Choroid plexus epithelial cell (primary cell): ENCODE measurements at places on chromosomes 6 and 20.
A peak's percentile ranks its signal among the peaks of the same experiment; 100 is the strongest.

GRCh38 chr6:35784200-35784599, 3.4 kb downstream of the CLPSL1 start:
- no peak for DNase-seq

DNA sequence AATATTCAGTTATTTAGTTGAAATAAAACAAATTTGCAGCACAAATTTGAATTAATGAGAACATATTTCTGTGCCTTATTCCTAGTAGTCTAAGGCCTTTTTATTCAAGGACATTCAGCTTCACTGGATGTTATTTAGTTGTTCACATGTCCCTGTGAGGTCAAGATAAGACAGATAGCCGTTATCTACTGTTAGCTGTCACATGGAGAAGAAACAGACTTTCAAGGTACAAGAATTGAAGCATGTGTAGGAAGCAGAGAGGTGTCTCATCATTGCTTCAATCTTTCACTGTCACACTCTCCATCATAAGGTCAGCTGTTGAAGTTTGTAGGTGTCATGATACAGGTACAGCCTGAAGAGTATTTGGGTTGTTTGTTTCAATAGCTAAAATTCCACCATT, 112.9 kb upstream of the JAG1 start:
- DNase-seq: no peak

- no peak for DNase-seq
Measured at GRCh38 chr6:150269130-150269856, 99.5 kb upstream of the IYD start.

- DNase-seq: no peak
Measured at GRCh38 chr6:138945354-138945753, 42.7 kb downstream of the REPS1 start.

GRCh38 chr6:45816674-45817297, 198.9 kb downstream of the CLIC5 start:
- peak; percentile 23 for DNase-seq

GRCh38 chr6:147507162-147508041, 1.1 kb upstream of the SAMD5 start:
- peak; percentile 13 for DNase-seq

GRCh38 chr6:79403086-79403485, 134.1 kb downstream of the LCA5 start:
- no peak for DNase-seq

DNA sequence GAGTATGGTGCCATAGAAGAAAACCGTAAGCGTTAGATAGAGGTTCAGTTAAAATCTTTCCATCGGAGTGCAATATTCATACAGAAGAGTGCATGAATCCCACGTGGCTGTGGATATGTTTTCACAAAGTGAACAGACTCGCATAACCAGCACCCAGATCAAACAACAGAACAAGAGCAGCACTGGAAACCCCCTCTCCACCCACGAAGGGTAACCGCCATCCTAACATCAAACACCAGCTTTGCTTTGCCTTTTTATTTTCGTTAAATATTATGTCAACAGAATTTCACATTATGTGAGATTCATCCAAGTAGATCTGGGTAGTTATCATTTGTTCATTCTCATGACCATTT, 4.7 kb downstream of the GTSF1L start:
- no peak for DNase-seq

DNA sequence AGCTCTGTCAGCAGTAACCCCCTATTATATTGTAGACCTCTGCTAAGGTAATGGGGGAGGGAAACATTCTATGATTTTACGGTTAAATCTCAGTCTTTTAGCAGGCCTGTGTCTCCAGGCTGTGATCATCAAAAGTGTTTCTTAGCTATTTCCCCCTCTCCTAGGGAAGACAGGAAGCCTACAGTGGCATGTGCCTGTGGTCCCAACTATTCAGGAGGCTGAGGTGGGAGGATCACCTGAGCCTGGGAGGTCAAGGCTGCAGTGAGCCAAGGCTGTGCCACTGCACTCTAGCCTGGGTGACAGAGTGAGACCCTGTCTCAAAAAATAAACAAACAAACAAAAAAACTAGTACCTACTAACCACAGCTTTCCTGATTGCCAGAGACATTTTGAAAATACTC, 67.9 kb downstream of the DNAAF9 start:
- no peak for DNase-seq

DNA sequence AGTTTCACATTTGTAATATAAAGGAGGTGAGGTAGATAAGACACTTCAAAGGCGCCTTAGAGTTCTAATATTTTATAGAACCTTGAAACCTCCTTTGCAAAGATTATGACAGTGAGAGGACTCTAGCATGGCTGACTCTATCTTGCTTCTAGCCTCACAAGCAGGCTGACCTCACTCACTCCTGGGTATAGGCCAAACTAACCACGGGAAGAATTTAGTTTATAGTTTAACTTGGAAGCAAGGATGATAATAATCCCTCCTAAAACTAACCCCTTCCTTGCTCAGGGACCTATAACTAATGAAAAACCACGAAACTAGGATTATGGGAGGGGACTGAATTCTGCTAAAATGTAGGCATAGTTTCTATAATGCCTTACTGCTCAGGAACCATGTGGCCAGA, 84.3 kb downstream of the FILIP1 start:
- no peak for DNase-seq

GRCh38 chr6:14819001-14819400, 426.9 kb upstream of the JARID2 start:
- no peak for DNase-seq

DNA sequence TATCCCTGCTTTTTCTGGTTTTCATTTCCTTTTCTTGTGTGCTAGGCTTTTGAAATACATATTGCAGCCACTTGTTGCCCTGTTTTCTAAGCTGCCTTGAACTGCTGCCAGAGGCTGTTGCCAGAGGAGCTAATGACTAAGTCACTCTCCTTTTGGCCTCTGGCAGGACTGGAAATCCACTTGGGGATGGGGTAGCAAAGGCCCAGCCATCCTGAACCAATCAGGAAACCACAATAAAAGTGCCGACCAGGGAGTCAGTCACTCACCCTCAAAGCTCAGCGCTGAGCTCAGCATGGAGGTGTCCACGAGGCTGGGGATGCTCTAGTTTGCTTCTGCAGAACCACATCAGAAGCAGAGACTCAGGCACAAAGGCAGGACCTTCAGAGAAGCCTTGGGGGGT, 813.0 kb downstream of the DHX35 start:
- peak; percentile 93 for DNase-seq

DNA sequence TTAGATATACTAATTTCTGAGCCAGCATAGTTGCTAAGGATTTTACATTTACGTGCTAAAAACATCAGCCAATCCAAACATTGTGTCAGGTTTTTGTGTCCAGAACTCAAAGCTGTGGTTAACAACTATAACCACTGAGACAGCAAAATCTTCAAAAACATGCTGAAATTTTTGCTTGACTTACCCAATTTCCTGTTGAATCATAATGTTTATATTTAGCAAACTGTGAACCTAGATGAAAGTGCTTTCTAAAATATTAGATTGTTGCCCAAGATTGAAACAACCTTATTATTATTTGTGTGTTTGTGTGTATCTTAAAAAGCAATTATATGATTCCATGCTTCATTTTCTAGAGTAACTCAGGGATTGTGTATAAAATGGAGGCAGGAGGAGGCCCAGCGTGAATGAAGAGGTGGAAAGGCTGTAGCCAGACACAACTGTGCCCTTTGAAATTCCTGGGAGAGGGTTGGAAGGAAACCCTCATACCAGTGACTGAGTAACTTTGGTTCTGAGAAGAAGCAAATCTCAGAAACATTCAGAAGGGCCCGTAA, 48.0 kb downstream of the ARMC2 start:
- DNase-seq: peak; percentile 97

DNA sequence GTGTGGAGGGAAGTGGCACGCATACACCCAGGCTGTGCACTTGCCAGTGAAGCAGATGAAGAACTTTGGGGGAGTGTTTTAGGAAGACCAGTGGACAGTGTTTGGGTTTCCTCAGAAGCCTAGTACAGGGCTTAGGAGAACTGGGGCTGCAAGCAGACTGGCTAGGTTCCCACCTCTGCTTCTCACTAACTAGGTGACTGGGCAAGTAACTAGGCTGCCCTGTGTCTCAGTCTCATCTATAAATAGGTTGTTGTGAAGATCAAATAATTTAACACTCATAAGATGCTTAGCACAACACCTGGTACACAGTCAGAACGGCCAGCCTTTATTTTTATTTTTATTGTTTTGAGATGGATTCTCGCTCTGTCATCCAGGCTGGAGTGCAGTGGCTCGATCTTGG, 312.1 kb downstream of the CDH26 start:
- DNase-seq: no peak

DNA sequence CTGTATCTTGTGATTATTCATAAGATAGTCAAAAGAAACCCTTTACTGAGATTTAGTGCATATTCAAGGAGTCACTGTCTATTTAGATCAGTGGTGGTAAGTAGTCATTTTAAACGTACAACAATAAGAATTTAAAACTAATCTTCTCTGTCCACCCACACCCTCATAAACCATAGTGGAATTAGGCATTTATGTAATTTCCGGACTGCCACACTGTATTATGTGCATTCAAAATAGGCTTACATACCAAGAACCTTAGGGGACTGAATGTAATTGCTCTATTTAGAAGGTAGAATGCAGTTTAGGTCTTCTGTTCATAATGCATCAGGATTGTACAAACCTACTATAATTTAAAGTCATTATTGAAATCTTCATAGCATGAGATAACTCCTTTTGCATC, 685.4 kb downstream of the TENT5A start:
- no peak for DNase-seq

DNA sequence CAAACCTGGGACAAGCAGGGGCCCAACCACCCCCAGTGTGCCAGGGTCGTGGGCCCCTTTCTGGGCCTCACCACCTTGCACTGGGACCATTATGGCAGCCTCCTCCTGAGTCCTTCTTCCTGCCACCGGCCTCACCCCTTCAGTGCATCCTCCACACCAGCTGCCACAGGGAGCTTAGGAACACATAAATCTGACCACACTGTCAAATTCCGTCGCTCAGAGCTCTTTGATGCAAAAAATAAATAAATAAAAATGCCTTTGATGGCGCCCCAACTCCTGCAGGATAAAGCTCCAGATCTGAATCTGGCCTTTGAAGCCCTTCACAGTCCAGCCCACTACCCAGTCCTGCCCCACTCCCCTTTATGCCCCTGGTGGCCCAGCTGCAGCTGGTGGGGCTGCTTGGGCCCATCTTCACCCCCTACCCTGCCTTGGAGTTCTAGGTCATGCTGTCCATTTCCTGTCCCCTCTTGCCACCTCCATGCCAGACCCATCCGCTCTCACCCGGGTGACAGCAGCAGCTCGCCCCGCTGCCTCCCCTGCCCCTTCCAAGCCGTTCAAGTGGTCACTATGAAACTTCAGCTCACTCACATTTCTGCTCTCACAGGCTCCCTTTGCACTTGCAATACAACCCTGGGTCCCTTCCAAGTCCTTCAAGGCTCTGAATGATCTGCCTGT, 16.0 kb downstream of the MYH7B start:
- DNase-seq: no peak

- no peak for DNase-seq
Measured at GRCh38 chr6:285030-285771, 7.1 kb upstream of the DUSP22 start.

DNA sequence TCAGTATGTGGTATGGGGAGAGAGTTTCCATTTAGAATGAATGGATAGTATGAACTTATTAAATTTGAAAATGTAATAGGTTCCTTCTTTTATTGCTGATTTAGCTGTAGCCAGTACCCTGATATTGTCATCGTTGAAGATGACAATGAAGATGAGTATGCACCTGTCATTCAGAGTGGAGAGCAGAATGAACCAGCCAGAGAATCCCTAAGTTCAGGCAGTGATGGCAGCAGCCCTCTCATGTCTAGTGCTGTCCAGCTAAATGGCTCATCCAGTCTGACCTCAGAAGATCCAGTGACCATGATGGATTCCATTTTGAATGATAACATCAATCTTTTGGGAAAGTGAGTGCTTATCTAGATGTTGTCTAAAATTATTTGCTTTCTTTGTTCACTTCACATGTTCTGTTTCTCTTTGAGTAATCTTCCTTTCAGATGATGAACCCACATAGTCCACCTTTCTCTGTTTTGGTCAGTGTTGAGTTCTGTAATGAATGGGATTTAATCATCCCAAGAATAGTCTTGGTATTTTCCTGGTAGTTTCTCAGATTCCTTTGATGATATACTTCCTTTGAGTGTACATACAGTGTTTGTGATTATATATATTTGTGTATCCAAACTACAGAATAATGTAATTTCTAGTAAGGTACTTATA, 23.3 kb downstream of the HSF2 start:
- DNase-seq: no peak

GRCh38 chr20:45283551-45284057, 23.0 kb upstream of the RBPJL start:
- DNase-seq: no peak

DNA sequence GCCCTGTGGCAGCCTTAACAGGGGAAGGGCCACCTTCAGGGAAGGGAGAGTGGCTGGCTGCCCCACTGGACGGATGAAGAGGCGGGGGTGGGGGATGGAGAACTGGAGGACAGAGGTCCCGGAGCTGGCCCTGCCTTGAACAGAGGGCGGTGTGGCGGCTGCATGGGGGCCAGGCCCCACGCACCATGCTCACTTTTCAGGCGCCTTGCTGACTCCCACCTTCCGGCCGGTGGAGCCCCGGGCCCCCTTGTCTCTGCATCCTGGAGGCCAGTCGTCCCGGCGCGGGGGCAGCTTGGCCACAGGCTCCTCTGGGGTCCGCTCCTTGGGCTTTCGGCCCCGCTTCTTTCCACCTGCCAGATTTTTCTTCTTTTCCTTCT, 3.5 kb upstream of the UCKL1 start:
- no peak for DNase-seq

- DNase-seq: no peak
Measured at GRCh38 chr6:21431526-21431925, 162.0 kb upstream of the SOX4 start.

DNA sequence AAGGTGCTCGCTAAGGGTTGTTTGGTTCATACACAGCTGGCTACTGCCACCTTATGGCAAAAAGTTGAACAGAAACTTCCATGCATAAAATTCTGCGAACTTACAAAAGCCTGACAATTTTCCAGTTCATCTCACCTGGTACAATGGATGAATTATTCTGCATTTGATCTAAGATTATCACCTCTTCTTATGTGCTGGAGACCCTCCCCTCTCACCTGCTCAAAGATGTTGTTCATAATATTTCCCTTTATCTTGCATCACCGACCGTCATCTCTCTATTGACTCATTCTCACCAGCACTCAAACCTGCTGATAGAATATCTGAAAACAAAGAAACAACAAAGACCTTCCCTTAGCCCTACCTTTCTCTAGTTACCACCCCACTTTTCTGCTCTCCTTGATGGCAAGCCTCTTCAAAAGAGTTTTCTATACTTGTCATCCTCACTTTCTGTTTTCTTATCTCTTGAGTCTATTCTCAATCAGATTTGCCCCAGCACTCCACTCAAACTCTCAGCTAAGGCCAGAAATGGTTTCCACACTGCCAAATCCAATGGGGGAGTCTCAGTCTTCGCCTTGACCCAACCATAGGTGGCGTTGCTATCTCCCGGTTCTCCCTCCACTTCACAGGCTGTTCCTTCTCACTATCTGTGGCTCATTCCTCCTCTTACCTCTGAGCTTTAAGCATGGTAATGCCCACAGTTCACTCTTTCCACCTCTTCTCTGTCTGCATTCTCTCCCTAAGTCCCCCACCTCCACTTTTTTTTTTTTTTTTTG, 25.8 kb downstream of the SNRNP48 start:
- DNase-seq: peak; percentile 80

- peak; percentile 55 for DNase-seq
Measured at GRCh38 chr6:105184921-105185320, 5.1 kb upstream of the POPDC3 start.

- no peak for DNase-seq
Measured at GRCh38 chr6:168612586-168612985, 171.6 kb downstream of the SMOC2 start.

GRCh38 chr6:6588064-6588923, at the start of gene LY86:
Gene LY86 (plus strand): TSS chr6:6588720. CDS start chr6:6588735, 15 bp downstream.
- DNase-seq: no peak

GRCh38 chr20:12893653-12894052, 115.1 kb upstream of the SPTLC3 start:
- DNase-seq: no peak
